H1 (cell line): ENCODE measurements at places on chromosomes 13 and 19.

GRCh38 chr19:55034751-55035150 is 3.3 kb downstream of the GP6 start:
- H3K27me3 ChIP-seq = no peaks in the 10 kb centered on the region
- no peak for DNase-seq
- no peak overlapping the region for H3K27ac ChIP-seq
- no peak overlapping the region for H3K4me3 ChIP-seq

DNA sequence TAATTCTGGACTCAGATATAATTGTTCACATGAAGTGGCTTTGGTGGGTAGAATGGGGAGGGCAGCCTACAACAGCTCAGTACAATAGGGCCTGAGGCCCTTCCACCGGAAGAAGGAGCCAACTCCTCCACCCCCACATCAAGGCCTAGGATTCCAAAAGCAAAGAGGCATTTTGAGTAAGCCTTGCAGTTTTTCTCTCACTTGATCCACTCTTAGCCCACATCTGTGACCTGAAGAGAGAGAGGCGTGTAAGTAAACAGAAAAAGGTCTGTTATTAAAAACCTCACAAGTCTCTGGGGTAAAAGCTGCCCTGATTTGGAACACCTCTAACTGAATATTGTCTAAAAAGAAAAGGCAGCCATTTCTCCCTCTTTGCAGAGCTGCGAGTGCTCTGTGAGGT is 214.1 kb upstream of the KL start:
- no peaks in the 10 kb centered on the region for H3K36me3 ChIP-seq
- H3K4me3 ChIP-seq = no peak overlapping the region
- no peak overlapping the region for H3K27ac ChIP-seq
- no peaks in the 10 kb centered on the region for H3K27me3 ChIP-seq
- DNase-seq = no peak
- H3K4me1 ChIP-seq = no peaks in the 10 kb centered on the region

DNA sequence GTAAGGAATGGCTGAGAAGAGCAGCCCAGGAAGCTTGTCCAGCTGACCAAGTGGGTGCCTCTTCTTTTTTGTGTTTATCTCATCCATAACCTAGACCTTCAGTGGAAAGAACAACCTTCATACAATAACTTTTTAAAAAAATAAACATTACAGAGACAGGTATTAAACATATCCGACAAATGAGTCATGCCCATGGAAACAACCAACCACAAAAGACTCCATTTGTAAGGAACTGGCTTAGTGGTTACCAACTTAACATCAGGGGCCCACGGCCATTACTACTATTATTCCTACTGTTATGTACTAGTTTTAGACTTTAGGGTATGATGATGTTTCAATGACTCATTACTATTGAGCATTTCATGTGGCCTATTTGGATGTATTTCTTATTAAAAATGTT is 191.7 kb upstream of the SERP2 start:
- H3K27me3 ChIP-seq = no peaks in the 10 kb centered on the region
- H3K4me1 ChIP-seq = no peaks in the 10 kb centered on the region
- no peak for DNase-seq
- H3K36me3 ChIP-seq = no peaks in the 10 kb centered on the region

DNA sequence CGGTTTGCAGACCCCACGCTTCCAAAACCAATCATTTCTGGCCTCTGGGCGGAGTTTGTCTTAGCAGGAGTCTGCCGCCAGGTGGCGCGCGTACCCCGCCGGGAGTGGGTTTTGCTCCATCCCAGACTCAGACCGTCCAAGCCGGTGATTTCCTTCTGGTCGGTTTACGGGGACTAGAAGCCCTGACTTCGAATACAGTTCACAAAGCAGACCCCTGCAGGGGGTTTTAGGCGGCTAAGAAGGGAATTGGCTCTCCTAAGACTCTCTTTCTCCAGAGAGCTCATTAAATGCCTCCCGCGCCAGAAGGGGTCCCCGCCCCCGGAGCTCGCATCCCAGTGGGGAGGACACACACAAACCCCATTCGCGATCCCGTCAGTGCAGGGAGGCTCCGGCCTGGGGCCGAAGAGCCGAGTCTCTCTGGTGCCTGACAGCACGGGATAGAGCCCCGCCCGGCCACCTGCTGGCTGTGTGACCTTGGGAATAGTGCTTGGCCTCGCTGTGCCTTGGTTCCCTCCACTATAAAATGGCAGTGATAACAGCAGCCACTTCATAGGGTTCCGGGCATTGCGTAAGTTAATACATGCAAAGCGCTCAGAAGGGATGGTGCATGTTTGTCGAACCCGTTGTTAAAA is 8.6 kb upstream of the NUP62 start:
- H3K27me3 ChIP-seq = no peaks in the 10 kb centered on the region
- H3K27ac ChIP-seq = no peak overlapping the region
- H3K36me3 ChIP-seq = no peaks in the 10 kb centered on the region
- DNase-seq = peak; percentile 98

- H3K4me3 ChIP-seq = no peak overlapping the region
- no peaks in the 10 kb centered on the region for H3K27me3 ChIP-seq
- H3K27ac ChIP-seq = no peak overlapping the region
These were observed 392.3 kb downstream of the FOXO1 start for GRCh38 chr13:40274103-40274502.

DNA sequence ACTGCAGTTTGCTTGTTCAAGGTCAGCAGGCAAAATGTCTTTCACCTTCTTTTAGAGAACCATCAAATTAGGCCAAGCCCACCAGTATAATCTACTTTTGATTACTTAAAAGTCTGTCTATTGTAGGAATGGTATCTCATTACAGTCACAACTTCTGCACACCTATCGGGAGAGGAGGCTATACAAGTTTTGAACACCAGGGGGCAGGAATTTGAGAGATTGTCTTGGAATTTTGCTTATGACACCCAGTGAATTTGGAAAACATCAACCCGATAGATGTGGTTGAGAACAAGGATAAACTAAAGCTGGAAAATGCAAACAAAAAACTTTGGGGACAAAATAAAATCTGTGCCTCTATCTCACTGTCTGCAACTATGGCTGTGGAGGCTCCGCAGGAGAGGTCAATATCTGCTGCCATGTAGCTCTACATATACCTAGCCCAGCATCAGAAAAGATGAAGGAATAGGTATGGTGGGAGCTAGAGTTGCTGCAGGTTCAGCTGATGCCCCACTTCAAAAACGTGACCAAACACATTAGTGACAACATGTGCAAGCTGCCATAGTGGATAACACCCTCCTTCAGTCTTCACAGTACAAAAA is 1299.2 kb upstream of the SPRY2 start:
- H3K27ac ChIP-seq = no peak overlapping the region
- H3K4me1 ChIP-seq = no peaks in the 10 kb centered on the region
- no peak for DNase-seq
- no peaks in the 10 kb centered on the region for H3K36me3 ChIP-seq
- no peak overlapping the region for H3K4me3 ChIP-seq
- no peaks in the 10 kb centered on the region for H3K27me3 ChIP-seq

GRCh38 chr13:52850072-52850395 is 1.6 kb upstream of the PCDH8 start:
- H3K27me3 ChIP-seq = peaks cover 43% of the 10 kb centered on the region
- H3K36me3 ChIP-seq = no peaks in the 10 kb centered on the region
- DNase-seq = no peak
- no peak overlapping the region for H3K27ac ChIP-seq
- H3K4me1 ChIP-seq = peaks cover 27% of the 10 kb centered on the region
